ENCODE measurements at places on chromosomes 3 and 15.

DNA sequence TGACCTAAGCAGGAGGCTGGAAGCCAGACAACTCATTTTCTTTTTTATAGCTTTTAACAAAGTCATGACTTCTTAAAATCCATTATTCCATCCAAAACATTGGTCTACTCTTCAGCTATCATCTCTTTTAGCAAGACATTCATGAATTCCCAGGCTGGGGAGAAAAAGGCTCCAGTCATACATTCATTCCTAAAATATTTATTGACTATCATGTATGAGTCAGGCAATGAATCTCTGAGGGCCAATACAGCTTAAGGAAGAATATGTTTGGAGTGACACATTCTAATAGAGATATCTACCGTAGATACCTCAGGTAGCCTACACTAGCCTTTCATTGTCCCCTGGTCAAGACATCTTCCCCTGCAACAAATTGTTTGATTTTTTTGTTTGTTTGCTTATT, 196.4 kb upstream of the NANOGP8 start:
- DNase-seq: peak; percentile 52

- peak; percentile 30 for DNase-seq
Measured at GRCh38 chr3:78888635-78889034, 879.2 kb downstream of the ROBO1 start.

GRCh38 chr3:155639462-155640055, 105.3 kb downstream of the PLCH1 start:
- DNase-seq: no peak

GRCh38 chr3:170761103-170761502, 108.9 kb downstream of the RPL22L1 start:
- no peak for DNase-seq

DNA sequence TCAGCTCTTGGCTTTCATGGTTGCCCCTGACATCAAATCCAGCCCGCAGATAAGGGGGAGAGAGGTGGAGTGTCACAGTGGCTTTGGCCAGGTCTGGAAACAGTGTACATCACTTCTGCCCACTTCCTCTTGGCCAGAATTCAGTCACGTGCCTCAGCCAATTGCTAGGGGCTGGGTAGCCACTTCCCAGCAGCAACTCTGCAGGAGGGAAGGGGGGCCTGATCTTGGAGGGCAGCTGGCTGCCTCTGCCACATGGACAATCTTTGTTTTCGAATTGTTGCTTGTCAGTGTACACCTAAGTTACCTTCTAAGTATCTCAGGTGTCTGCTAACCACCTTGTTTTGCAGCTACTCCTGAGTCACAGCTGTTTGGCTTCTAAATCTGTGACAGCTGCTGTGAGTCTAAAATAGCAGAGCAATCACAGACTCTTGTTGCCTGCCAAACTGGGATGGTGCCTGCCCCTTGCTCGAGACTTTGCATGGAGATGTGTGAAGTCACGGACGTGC, 41.0 kb upstream of the LIMD1 start:
- peak; percentile 16 for DNase-seq

DNA sequence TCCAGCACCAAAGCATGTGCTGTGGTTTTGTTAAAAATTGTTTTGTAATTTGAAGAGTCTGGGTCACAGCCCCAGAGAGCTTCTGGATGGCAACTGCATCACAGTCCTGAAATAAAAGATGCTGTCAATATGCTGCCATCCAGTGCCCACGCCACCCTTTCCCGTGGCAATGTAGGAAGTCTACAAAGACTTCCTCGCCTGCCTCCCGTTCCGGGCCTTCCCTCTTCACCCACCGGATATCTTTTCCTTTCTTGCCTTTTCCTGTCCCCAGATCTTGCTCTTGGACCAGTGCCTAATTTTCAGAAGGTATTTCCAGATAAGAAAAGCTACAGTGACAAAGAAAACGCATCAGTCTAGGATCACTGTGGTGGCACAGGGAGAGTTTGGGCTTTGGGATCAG, 85.3 kb upstream of the RNU6-1 start:
- DNase-seq: no peak

- DNase-seq: no peak
Measured at GRCh38 chr3:54665016-54665600, 262.8 kb downstream of the LRTM1 start.

DNA sequence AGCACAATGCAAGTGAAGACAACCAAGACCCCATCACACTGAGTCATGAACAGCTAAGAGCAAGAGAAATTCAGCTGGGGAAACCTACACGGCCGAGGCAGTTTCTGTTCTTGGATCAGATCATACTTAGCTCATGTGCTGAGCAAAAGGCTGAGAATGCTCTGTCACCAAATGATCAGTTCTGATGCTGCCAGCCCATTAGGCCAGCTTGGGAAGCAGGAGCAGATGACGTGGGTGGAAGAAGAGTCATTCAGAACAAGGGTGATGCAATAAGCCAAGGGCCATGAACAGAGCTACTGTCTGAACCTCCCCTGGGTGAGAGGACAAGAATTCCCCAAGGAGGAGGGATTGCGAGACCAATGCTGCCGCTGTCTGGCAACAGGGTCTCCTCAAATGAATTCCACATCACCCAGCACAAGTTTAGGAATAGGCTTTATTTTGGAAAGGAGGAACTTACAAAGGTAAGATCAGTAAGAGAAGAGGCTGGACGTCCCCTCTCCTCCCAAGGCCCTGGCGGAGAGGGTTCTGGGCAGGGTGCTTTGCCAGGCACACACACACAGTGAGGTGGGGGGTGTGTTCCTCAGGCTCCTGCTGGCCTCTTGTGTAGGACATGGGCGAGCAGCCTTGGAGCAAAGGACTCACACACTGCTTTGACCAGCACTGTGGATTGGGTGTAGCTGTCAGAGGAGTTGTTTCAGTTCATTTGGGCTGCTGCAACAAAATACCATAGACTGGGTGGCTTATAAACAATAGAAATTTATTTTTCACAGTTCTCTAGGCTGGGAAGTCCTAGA, 65.6 kb upstream of the CTXND1 start:
- DNase-seq: peak; percentile 95

DNA sequence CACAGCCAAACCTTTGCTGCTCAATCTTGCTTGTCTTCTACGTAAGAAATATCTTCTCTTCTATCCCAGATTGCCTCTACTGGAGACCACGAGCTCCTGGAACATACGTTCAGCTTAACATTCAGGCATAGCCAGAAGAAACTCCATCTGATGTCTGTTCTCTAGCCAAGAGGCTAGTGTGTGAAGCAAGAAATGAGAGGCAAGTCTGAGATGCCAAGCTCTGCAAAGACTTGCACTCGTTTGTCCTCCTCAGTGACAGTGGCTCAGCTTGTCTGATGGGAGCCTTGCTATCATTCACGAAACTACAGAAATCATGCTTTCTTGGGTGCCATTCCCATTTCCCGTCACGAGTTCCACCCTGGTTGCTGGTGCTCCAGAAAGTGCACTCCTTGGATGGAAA, at the start of gene SCN10A:
Gene SCN10A (minus strand): TSS at position 192 of the 400 bp plus-strand sequence. CDS start 22,207 bp downstream, outside the sequence.
- DNase-seq: no peak

Data from HFFc6 (cell line).